ENCODE measurements at places on chromosomes 16 and 17.
A peak's percentile ranks its signal among the peaks of the same experiment; 100 is the strongest.

- DNase-seq: no peak
These were observed 224.5 kb upstream of the CNTNAP4 start for GRCh38 chr16:76052725-76053124.

DNA sequence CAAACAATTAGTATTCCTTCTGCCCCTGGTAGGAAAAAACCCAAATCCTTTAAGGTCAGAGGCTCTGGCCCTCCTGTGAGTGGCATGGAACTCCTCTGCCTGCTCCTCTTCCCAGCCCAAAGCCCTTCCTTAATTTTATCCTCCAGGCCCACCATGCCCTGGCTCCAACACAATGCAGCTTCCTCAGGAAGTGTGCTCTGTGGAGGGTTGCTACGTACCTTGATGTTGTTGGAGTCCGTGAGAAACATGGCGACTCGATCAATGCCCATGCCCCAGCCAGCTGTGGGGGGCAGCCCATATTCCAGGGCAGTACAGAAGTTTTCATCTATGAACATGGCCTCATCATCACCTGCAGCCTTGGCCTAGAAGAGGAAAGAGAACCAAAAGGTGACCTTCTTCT lies 5.3 kb upstream of the ADAT1 start:
- no peak for DNase-seq

DNA sequence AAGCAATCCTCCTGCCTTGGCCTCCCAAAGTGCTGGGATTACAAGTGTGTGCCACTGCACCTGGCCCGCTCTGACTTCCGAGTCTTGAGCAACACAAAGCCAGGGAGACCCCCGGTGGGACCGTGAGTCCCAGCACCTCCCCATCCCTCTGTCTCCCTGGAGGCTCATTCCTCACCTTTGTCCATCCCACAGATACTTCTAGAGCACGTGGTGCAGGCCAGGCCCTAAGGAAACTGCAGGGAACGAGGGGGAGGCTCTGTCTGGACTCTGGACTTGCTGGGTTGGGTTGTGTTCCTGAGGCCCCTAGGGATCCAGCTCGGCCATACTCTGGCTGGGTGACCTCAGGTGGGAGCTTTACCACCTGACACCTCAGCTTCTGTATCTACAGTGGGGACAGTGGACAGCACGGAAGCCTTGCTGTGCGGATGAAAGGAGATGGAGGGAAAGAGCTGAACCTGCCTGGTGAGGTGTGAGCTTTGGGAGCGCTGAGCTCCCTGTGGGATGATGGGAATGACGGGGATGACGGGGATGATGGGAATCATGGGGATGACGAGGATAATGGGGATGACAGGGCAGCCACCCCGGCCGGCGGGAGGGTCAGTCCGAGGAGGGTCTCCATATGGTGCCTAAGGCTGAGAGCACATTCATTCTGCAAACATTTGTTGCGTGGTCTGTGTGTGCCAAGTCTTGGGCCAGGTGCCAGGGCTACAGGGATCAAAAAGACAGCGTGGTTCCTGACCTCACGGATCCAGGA lies 26.6 kb downstream of the C16orf74 start:
- no peak for DNase-seq

DNA sequence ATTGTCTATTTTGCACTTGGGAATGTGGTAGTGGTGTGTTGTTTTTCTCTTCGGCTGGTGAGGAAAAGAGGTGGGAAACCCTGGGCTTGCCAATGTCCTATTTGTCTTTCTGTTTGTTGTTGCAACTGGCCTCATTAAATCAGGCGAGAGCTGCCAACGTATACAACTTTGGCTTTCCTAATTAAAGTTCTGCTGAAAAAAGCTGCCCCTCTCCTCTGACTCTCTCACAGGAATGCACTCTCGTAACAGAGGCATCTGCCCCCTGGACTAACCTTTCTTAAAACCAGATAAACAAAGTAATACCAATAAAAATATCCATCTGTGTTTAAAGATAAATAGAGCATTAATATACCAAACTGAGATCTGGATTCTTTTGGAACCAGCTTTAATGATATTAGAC lies 7.8 kb downstream of the CDRT15 start:
- DNase-seq: no peak

DNA sequence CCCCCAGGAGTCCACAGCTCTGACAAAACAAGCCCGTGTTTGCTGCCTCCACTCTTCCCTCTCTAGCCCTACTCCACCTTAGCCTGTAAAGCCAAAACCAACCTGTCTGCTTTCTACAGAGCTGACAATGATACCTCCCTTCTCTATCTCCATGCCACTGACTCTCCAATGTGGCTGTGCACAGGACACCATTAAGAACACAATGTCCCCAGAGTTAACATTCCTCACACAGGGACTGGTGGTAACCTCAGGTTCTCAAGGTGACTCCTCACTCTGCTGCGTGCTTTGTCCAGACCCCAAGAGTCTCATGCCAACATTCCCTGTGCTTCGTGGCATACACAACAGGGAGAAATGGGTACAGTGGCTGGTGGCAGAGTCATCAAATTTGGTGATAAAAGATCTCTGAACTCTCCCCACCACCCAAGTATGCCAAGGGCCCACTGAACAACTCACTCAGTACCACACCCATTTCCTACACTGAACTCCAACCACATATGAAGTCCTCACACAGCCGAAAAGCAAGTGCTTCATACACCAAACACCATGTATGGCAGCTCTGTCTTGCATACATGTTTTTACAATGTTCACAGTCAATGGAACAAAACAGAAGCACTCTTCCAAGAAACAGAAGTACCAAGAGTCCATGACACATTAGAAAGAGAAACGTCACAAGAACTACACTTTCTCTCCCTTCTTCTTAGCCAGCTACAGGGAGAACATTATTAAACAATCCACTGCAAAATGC lies 21.1 kb downstream of the CSNK2A2 start:
- DNase-seq: no peak

DNA sequence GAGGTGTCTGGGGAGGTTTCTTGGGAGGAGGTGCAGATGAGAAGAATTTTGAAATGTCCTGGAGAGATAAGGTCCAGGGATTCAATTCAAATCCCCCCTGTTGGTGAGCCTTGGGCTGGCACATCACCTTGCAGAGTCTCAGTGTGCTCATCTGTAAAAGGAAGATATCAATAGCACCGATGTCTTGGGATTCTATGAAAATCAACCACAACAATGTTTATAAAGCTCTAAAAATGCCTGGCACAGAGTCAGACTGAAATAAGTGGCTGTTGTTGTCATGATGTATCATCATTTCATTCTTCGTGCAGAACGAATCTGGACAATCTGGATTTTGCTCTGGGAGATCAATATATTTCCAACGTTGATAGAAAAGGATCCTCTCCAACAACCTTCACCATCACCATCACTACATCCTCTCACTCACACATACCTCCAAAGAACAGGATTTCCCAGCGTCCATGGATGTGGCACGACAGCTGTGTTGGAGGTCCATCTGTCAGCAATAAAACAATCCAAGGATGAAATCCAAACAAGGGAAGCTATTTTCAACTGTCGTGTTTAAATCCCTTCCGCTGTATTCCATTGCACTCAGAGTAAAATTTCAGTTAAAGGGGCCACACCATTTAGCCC lies 393.7 kb upstream of the DYNLRB2 start:
- DNase-seq: no peak

GRCh38 chr16:53952215-53953208 lies 248.6 kb downstream of the FTO start:
- DNase-seq: peak; percentile 48

DNA sequence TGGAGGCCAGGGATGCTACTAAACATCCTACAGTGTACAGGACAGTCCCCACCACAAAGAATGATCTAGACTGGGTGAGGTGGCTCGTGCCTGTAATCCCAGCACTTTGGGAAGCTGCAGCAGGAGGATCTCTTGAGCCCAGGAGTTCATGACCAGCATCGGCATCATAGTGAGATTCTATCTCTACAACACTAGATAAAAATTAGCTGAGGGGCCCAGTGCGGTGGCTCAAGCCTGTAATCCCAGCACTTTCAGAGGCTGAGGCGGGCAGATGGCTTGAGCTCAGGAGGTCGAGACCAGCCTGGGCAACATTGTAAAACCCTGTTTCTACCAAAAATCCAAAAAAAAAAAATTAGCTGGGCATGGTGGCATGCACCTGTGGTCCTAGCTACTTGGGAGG lies 5.4 kb upstream of the ZNF500 start:
- DNase-seq: no peak

DNA sequence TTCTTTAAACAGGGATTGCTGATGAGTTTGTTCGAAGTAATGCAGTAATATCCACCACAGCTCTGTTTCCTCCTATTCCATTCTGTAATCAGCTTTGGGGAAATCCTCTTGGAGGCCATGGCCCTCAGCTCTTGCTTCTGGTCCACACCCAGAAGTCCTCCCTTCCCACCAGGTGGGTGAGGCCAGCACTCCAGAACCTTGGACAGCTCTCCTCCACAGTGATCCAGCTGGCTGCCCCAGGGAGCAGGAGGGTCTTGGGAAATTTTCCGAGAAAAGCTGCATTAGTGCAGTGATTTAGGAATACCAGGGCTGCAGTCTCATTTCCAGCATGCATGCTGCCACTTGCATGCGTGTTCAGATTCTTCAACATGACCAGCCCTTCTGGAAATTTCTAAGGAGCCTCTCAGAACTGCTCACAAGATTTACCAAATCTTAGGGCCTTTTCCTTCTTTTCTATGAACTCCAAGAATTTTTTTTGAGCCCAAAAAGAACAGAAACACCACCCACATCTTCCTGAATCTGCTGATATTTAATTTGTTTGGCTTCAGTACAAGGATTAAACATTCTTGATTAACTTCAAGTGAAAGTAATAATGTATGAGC lies 4.2 kb downstream of the SMPD3 start:
- DNase-seq: peak; percentile 29

- DNase-seq: peak; percentile 63
These were observed 144.0 kb upstream of the TBX2 start for GRCh38 chr17:61255647-61256046.

GRCh38 chr16:81280393-81280792 lies 34.4 kb upstream of the GAN start:
- DNase-seq: peak; percentile 54

DNA sequence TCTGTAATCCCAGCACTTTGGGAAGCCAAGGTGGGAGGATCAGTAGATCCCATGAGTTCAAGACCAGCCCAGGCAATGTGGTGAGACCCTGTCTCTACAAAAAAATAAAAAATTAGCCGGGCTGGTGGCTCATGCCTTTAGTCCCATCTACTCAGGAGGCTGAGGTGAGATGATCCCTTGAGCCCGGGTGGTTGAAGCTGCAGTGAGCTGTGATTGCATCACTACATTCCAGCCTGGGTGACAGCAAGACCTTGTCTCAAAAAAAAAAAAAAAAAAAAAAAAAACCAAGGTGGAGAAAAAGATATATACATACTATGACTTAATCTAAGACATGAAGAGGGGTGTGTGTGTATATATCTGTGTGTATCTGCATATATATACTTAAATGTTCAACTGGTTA lies 26.7 kb downstream of the BBS2 start:
- no peak for DNase-seq

GRCh38 chr17:8898126-8898525 lies 30.7 kb upstream of the PIK3R6 start:
- no peak for DNase-seq

DNA sequence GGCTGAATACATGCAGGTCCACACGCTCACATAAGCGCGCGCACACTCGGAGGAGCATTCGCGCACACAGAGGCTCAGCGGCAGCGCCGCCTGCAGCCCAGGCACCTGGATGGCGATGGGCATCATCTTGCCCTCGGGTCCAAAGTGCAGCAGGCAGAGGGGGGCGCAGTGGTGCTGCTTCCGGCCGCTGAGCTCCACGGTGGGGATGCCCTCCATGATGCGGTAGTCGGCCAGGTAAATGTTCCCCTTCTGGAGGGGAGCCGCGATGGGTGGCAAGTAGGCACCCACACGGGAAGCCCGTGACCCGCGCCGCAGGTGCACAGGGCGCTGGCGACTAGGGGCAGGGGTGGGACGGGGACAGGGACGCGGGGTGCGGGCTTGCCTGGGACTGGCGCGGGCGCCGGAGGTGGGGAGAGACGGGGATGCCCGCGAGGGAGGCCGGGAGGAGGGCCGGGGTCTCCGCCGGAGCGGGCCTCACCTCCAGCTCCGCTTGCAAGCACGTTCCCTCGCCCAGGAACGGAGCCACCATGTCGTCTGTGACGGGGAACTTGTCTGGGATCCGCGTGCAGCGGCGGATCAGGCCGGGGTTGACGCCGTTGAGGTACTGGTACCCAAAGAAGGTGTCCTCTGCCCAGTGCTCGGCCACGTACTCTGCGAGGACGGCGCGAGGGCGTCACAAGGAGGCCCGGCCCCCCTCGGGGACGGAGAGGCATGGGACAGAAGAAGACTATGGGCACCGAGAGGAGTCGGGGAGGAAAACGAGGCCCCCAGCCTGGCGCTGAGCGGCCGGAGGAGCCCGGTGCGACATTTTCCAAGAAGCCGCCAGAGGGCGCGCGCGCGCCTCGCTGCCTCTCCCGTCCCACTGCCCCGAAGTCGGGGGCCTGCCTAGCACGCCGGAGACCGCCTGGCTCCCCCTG lies 8.0 kb downstream of the ALOX12B start:
- peak; percentile 42 for DNase-seq

DNA sequence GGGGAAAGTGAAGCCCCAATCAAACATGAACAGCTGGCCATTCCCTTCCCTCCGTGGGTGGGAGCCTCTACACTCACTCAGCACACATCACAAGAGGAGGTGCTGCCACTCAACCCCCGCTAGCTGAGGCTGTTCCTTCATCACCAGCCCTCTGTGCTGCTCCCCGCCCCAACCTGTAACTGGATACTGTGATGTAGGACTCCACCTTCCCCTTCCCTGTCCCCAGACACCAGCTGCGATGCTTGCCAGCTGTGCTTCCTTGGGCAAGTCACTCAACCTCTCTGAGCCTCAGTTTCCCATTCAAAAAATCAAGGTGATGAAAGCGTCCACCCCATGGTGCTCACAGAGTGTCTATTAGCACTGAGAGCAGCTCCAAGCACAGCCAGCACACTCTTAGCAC lies 273.2 kb downstream of the MRTFB start:
- no peak for DNase-seq

DNA sequence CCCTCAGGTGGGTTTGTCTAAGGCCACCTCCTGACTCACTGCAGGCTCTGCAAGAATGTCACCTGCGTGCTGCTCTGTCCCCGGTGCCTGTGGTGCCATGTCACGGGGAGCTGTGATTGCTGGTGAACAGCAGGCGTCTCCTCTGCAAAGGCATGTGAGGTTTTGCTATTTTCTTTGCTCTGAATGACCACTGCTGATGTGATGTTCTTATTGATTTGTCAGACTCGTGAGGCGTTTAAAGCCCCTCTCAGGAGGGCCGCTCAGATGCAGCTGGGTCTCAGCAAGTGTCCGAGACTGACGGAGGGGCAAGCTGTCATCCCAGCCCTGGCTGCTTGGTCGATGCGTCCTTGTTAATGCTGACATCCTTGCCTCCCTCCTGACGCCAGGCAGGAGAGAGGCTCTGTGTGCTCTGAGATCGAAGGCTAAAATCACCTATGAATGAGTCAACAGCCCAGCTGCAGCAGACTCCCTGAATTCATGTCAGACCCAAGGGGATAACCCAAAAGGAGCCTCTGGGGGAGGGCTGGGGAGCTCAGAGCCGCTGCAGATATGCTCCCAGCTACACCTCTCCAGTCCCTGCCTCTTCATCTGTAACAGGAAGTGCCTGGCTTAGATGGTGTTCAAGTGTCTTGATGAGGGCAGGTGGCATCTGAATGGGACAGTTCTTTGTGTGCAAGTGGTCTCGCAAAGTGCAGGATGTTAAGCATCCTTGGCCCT lies 11.8 kb upstream of the PEMT start:
- no peak for DNase-seq
